Endothelial cell of umbilical vein (primary cell): ENCODE measurements at places on chromosomes 16 and 17. TPM values are rescaled to one million over a fixed set of nuclear protein-coding genes. Genes with fewer than 3 reads are reported as not detected.

DNA sequence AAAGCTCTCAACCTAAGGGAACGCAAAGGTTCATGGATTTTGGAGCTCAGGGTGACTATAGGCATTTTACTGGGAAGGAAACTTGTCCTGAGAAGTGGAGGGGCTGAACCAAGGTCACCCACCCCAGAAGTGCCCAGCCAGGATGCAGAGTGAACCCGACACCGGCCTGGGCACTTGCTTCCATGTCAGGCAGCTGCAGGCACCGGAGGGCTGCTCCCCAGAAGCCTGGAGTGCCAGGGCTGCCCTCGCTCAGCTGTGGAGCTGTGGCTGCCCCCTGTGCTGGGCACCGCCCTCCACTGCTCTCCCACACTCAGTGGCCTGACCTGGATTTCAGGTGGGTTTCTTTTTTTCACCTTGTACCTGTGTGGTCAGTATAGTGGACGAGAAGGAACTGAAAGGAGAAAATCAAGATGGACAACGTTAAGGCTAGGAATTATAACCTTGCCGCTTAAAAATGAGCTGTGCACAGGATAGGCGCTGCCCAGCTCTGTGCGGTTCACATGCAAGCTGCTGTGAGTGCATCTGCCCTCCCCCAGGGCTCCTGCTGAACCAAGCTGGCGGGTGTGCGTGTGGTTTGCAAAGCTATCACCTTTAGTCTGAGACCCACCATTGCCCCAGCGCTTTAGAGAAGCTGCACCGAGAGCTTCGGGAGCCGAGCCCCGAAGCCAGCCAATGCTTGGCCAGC is 2.2 kb downstream of the MAPK8IP3 start:
- DNase-seq, result no peak

The TPSD1 gene
- not detected in 2 replicates for polyA plus RNA-seq

GRCh38 chr17:18121144-18121910 is 12.8 kb downstream of the MYO15A start:
- DNase-seq, result no peak

- DNase-seq, result no peak
Measured at GRCh38 chr16:65672960-65673359, 551.1 kb upstream of the CDH11 start.

DNA sequence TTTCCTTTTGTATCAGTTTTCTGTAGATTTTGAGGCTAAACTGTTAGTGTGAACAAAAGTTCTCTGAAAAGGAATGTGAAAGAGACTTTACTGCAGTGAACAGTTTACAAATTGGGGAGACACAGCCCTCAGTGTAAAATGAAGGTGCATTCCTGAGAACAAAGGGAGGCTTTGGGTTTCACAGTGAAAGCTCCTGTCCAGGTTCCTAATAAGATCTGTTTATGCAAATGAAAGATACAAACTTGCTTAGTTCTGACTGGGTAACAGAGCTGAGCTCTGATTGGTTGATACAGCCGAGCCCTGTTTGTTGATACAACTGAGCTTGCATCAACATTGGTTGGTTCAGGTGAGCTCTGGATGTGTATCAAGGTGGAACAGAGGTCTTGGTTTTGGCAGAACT is 8.3 kb upstream of the CDRT15 start:
- DNase-seq, result no peak

GRCh38 chr17:609232-609810 is 105.3 kb downstream of the VPS53 start:
- no peak for DNase-seq

The MYL4 gene
- 1.5 and 2.1 TPM in 2 replicates for polyA plus RNA-seq

The LGALS9B gene
- not detected in 2 replicates for polyA plus RNA-seq

GRCh38 chr16:12784076-12784475 is 19.6 kb downstream of the CPPED1 start:
- DNase-seq, result no peak

- DNase-seq, result no peak
Measured at GRCh38 chr16:49589544-49590031, 216.0 kb downstream of the C16orf78 start.
